ENCODE measurements at places on chromosomes 6 and 20.

- H3K4me3 ChIP-seq: no peak overlapping the region
- no peak overlapping the region for H3K27ac ChIP-seq
- H3K36me3 ChIP-seq: no peaks in the 10 kb centered on the region
- DNase-seq: no peak
- no peaks in the 10 kb centered on the region for H3K4me1 ChIP-seq
These were observed 68.9 kb upstream of the TBXT start for GRCh38 chr6:166236596-166236995.

- H3K27ac ChIP-seq: no peak overlapping the region
- no peak for DNase-seq
- no peak overlapping the region for H3K4me3 ChIP-seq
- no peaks in the 10 kb centered on the region for H3K36me3 ChIP-seq
- H3K27me3 ChIP-seq: no peaks in the 10 kb centered on the region
These were observed 65.9 kb downstream of the PREP start for GRCh38 chr6:105336986-105337385.

- peak overlapping the region; percentile 99 for H3K27ac ChIP-seq
- H3K4me3 ChIP-seq: peak overlapping the region; percentile 7
- DNase-seq: no peak
- no peaks in the 10 kb centered on the region for H3K27me3 ChIP-seq
- peaks cover 92% of the 10 kb centered on the region for H3K4me1 ChIP-seq
These were observed 845 bp downstream of the ZMYND8 start for GRCh38 chr20:47355489-47356219.

- H3K27me3 ChIP-seq: no peaks in the 10 kb centered on the region
- H3K36me3 ChIP-seq: no peaks in the 10 kb centered on the region
- H3K4me3 ChIP-seq: no peak overlapping the region
These were observed 5.7 kb downstream of the COMMD7 start for GRCh38 chr20:32737371-32738223.

DNA sequence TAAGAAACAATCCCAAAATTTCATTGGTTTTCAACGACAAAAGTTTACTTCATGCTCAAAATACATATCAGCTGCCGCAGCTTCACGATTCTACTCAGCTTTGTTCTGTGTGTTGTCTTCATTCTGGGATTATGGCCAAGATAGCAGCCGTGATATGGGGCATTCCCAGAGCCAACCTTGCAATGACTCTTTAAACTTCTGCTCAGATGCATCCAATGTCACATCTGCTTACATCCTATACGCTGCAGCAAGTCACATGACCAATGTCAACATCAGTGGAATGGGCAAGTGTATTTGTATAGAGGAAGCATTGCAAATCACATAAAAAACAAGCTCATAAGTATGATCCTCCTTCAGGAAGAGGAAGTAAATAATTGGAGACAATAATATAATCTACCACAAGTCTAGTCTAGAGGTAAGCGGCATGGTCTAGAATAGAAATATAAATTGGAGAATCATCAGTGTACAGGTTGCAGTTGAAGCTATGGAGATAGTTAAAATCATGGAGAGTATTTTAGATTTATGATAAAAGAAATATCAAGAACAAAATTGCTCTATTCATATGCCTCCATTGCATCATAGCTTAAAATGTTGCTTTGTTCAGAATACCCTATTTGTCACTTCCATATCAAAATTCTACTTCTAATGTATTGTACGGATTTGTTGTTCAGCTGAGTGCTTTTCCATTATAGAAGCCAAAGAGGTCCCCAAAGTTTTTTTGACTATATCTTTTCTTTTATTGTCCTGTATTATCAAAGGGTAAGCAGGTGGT lies 7.2 kb upstream of the C6orf141 start:
- H3K36me3 ChIP-seq: no peaks in the 10 kb centered on the region
- DNase-seq: no peak
- no peak overlapping the region for H3K4me3 ChIP-seq
- H3K4me1 ChIP-seq: no peaks in the 10 kb centered on the region
- H3K27ac ChIP-seq: no peak overlapping the region
